ENCODE measurements at places on chromosomes 16 and 17.

DNA sequence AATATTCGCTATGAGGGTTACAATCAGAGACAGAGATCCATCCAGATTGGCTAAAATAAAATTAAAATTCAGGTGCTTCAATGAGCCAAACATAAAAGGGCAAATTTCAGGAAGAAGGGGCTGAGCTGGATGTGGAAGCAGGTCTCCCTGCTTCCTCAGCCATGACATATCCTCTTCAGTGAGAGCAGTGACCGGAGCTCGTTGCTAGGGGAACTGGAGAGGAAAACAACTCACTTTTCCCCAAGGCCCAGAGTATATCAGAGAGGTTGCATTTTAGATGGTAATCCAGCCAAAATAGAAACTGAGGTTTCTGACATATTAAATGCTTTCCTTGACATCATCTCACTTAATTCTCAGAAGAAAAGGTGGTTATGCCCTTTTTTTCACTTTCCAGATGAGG is 503.5 kb downstream of the HS3ST4 start:
- H3K4me3 ChIP-seq, result no peak overlapping the region
- H3K36me3 ChIP-seq, result no peaks in the 10 kb centered on the region
- no peaks in the 10 kb centered on the region for H3K4me1 ChIP-seq
- no peak overlapping the region for H3K27ac ChIP-seq

GRCh38 chr17:83156408-83156807 is 77.0 kb downstream of the METRNL start:
- H3K27me3 ChIP-seq, result no peaks in the 10 kb centered on the region
- no peaks in the 10 kb centered on the region for H3K4me1 ChIP-seq
- no peak overlapping the region for H3K4me3 ChIP-seq

- no peak overlapping the region for H3K27ac ChIP-seq
- H3K4me3 ChIP-seq, result no peak overlapping the region
- H3K36me3 ChIP-seq, result peaks cover 40% of the 10 kb centered on the region
- H3K27me3 ChIP-seq, result no peaks in the 10 kb centered on the region
- DNase-seq, result no peak
Measured at GRCh38 chr16:87425941-87426340, 33.8 kb downstream of the MAP1LC3B start.

- no peak overlapping the region for H3K4me3 ChIP-seq
- DNase-seq, result no peak
- no peaks in the 10 kb centered on the region for H3K36me3 ChIP-seq
- no peak overlapping the region for H3K27ac ChIP-seq
- H3K27me3 ChIP-seq, result no peaks in the 10 kb centered on the region
Measured at GRCh38 chr17:62164747-62165722, 100.0 kb upstream of the MED13 start.

All from right atrium auricular region (tissue), 2 donors.